ENCODE measurements at places on chromosomes 7 and 10.

- no peak for DNase-seq
These were observed 54.3 kb upstream of the PDGFA start for GRCh38 chr7:573933-574381.

GRCh38 chr10:59750155-59750945 lies 2.9 kb downstream of the MRLN start:
- DNase-seq, result no peak

- DNase-seq, result no peak
These were observed 22.5 kb downstream of the ELAPOR2 start for GRCh38 chr7:87036985-87037384.

GRCh38 chr7:150716939-150717338 lies 526 bp downstream of the GIMAP1 start:
- no peak for DNase-seq

DNA sequence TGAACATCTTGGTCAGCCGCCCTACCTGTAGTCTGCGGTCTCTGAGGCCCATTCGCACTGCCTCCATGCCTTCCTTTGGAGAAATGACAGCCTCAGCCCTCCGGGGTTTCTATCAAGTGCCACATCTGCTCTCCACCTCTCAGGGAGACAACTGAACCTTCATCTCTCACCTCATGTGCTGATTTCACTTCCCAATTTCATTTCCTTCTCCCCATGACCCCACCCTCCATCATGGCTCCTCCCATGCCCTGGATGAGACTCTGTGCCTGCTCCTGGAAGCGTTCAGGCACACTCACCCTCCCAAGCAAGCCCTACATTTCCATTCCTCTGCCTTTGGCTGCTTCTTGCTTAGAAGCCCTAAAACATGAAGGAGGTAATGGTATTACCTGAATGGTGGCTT lies 7.8 kb upstream of the SCD start:
- no peak for DNase-seq

- DNase-seq, result no peak
These were observed 165.8 kb downstream of the NRF1 start for GRCh38 chr7:129777195-129777844.

DNA sequence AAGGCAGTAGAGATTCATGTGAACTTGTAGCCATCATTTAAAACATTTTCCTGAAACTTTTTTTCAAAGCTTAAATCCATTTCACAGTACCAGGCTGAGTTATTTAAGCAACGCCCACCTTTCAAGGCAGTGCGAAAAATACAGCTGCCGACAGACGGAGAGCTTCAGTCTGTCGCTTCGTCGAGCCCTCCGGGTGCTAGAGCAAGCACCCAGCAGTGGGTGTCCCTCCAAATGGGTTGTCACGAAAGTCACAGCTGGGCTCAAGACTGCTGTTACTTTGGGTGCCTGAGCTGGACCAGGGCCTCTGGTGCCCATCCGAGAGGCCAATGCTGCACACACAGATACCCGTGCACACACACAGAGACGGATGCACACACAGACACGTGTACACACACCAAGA lies 135.6 kb downstream of the TCERG1L start:
- no peak for DNase-seq

GRCh38 chr7:121954803-121955202 lies 81.8 kb downstream of the PTPRZ1 start:
- no peak for DNase-seq

GRCh38 chr7:151320263-151320845 lies 21.3 kb upstream of the NUB1 start:
- no peak for DNase-seq

- DNase-seq, result peak; percentile 18
These were observed 47.4 kb downstream of the ALOX5 start for GRCh38 chr10:45421221-45422097.

GRCh38 chr10:100743626-100744135 lies 1.7 kb upstream of the PAX2 start:
- DNase-seq, result peak; percentile 67

DNA sequence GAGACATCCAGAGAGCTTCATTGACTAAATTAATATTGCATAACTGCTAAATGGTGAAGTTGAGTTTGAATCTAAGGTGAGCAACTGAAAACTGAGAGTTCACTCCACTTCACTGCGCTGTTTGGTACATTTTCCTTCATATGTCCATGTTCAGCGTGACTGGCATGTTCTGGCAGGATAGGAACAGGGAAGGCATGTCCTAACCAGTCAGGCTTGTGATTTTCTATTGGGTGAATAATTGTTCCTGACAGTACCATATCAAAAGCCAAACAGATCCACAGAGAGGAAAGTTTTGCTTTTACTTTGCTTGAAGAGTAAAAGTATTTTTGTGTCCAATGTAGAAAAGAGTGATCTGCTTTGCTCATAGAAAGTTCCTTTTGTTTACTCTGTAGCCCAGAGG lies 53.2 kb downstream of the WDFY4 start:
- no peak for DNase-seq

- no peak for DNase-seq
These were observed 6.1 kb downstream of the CHRM2 start for GRCh38 chr7:136874393-136875032.

- no peak for DNase-seq
These were observed 218.0 kb downstream of the LRMDA start for GRCh38 chr10:75649466-75649865.

GRCh38 chr10:19845503-19846368 lies 29.5 kb downstream of the PLXDC2 start:
- DNase-seq, result no peak

DNA sequence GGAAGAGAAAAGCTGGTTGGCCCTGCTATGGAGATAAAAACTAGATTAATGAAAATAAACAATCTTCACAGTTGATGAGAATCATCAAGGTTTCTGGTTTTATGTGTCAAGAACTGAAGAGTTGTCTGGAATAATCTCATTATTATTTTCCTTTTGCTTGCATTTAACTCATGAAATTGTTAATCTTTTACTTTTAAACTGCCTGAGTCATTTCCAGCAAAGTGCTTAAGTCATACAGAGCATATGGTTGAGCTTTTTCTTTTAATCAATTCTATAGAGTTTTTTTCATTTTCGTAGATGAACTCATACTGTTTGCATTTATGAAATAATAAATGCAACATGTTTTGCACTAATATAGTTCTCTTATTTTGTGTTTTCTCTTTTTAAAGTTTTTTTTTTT lies 747.9 kb downstream of the NXPH1 start:
- no peak for DNase-seq

DNA sequence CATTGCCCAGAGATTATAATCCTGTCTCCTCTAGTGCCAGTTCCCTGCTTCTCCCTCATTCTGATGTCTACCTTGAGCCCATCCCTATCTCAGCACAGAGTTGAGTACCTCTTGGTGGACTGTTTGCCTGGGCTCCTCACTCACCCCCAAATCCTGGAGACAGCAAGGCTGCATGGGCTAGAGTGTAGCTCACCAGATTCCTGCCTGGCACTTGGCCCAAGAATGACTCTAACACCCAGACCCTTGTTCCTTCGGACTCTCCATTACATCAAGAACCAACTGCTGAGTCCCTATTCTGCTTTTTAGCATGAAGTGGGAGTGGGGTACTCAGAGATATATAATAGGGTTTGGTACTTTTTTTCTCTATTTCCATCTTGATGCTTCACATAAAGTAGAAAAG lies 22.1 kb downstream of the FAM13C start:
- no peak for DNase-seq

DNA sequence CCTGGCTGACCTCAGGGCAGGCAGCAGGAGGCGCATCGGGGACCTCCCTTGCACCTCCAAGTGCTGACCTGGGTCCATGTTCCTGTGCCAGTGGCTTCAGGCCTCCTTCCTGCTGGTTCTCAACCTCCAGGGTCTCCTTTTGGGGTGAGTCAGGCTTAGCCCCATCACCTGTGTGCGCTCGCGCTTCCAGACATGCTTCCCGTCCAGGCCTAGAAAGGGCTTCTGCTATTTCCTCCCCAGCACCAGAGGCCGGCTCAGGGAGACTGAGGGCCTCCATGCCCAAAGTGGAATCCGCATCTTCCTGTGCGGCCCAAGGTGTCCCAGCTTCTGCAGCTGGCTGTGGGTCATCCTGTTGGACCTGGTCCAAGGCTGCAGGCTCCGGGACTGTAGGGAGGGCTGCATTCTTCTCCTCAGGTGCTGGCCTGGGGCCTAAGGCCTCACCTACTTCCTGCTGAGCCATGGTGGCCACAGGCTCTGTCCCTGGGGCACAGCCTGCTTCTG lies 5.9 kb downstream of the NACAD start:
- DNase-seq, result peak; percentile 2

- DNase-seq, result no peak
These were observed 260.6 kb upstream of the DKK1 start for GRCh38 chr10:52053497-52053896.

GRCh38 chr7:151674161-151674920 lies 154.6 kb upstream of the RHEB start:
- DNase-seq, result no peak

DNA sequence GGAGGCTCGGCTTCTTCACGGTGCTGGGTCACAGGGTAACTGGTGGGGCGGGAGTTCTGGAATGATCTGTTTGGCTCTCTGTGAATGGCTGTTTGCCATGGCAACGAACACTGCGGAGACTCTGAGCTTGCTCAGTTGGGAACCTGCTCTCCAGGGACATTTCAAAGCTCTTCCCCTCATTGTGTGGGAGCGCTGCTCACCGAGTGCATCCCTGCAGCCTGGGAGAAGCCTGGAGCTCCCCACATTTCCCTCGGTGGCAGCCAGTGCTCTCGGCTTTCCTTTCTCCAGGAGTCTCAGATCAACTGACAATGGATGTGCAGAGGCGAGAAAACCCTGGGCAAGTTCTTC lies 57.6 kb upstream of the CACUL1 start:
- DNase-seq, result no peak

DNA sequence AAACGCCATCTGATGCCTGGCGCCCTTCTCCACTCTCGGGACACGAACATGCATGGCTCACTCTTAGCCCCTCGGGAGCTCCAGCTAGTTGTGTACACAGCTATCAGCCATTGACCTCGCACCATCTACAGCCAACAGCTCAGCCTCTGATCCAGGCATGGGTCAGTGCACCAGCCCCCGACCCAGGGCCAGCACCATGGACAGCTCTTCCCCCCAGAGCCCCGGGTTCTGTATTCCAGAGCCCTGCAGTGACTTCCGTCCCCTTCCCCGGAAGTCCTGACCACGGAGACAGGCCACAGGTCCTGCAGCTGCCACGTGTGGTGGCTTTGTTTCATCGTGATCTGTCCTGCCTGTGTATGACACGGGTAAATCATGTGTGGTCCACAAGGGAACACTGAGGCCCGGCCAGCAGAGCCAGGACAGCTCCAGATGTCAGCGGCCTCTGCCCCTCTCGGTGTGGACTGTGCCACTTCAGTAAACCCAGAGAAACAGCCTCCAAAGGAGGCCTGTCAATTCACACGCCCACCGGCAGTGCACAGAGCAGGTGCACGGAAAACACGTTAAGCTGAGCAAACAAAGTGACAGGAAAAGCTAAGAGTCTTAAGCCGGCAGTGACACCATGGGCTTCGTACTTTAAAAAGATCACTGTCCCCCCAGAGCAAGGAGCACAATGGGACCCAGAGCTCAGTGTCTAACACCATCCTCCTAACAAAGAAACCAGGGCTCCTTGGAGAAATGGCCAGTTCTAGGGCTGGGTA lies 13.0 kb downstream of the STK32C start:
- no peak for DNase-seq

DNA sequence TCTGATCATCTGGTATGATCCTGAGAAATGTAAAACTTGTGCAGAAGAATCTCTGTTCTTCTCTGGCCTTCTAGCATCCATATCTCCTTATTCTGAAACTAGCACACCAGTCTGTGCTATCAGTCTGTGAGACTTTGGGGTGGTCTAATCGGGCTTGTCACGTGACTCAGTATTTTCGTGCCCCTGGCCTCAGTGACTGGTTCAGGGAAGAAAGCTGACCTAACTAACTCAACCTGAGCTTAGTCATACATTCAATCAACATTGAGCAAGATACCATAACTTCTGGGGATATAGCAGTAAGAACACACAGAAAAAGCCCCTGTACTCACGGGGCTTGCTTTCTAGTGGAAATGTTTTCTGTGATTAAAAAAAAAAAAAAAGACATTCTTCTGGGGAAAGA lies 109.3 kb downstream of the DKK1 start:
- DNase-seq, result no peak

DNA sequence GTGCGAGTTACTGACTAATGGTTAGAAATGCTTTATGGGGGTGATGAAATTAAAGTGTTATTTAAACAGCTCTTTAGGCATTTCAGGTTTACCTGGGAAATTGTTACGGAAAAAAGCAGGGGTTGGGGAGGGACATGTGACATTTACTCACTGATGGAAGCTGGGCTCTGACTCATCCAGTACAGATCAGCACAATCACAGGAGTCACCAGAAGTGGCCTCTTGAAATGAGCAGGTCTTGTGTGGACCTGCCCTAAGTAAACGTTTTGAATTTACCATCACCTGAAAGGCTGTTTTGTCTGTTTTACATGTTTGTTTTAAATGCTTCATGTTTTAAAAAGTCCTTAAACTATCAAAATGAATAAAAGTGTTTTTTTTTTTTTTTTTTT lies 2.3 kb downstream of the GLRX3 start:
- peak; percentile 26 for DNase-seq

- no peak for DNase-seq
These were observed 28.4 kb upstream of the EIF5AL1 start for GRCh38 chr10:79483948-79484347.

GRCh38 chr10:110022716-110023504 lies 15.1 kb downstream of the ADD3 start:
- DNase-seq, result no peak

DNA sequence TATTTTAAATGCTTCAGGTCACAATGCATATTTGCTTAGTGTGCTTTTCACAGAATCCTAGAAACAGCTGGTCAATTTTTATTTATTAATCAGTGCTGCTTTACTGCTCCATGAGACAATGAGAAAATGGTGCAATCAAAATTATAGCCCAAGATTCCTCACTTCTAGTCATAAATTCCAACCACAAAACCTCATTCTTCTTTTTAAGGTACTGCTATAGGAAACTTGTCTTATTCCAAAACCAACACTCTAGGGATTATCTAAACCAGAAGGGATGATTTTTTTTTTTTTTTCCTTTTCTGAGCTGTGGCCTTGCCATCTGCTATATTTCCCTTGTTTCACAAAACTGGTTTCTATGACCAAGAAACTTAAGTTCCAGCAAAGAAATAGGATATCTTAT lies 64.0 kb upstream of the SEMA3A start:
- no peak for DNase-seq

GRCh38 chr10:17046989-17047388 lies 82.6 kb downstream of the CUBN start:
- no peak for DNase-seq

- no peak for DNase-seq
These were observed 165.1 kb downstream of the SH3PXD2A start for GRCh38 chr10:103690281-103690680.

DNA sequence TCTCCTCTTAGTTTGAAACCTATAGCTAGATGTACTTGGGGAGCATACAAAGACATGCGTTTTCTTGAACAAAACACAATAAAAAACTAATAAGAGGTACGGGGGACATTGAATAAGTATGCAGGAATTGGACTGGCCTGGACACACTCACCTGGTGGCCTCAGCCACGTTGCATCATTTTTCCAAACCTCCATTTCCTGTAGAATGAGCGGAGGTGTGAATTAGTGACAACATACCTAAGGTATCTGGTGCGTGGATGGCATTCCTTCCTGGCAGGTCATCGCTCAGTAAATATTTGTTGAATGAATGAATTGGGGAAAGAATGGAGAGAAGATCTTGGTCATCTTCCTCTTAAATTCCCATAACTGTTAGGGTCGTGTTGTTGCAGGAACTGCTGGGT lies 103.2 kb upstream of the CTBP2 start:
- no peak for DNase-seq
